ENCODE measurements at places on chromosomes 7 and 10.

GRCh38 chr7:25171071-25171470 is 46.0 kb upstream of the CYCS start:
- DNase-seq, result no peak

GRCh38 chr7:142762104-142762503 is 8.7 kb upstream of the PRSS2 start:
- DNase-seq, result no peak

DNA sequence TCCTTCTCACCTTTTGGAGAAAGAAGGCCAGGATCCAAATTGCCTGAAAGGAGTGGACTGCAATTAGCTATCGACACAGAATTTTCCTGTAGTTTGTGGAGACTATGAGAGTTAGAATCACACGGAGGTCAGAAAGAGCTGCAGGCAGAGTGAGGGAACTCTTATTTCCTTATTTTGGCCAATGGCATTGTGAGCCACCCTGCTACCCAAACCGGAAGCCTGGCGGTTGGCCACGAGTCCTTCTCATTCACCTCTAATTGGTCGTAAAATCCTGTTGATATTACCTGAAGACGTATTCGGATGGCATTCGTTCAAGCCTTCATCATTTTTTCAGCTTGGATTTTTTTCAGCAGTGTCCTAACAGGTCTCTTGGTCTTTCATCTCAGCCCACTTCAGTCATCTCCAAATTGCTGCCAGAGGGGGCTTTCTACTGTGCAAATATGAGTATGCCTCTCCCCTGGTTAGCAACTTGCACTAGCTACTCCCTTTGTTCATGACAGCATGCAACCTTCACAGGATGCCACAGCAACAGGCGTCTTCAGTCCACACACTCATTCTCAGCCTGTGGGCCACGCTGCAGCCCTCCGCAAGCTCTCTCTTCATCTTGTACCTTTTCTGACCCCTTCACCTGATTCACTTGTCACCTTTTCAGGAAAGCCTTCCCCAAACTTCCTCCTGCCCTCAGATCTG is 66.9 kb downstream of the GATA3 start:
- no peak for DNase-seq

- DNase-seq, result no peak
Measured at GRCh38 chr10:26407406-26407969, 30.7 kb upstream of the APBB1IP start.

GRCh38 chr7:35571611-35572240 is 123.2 kb downstream of the HERPUD2 start:
- DNase-seq, result peak; percentile 35

DNA sequence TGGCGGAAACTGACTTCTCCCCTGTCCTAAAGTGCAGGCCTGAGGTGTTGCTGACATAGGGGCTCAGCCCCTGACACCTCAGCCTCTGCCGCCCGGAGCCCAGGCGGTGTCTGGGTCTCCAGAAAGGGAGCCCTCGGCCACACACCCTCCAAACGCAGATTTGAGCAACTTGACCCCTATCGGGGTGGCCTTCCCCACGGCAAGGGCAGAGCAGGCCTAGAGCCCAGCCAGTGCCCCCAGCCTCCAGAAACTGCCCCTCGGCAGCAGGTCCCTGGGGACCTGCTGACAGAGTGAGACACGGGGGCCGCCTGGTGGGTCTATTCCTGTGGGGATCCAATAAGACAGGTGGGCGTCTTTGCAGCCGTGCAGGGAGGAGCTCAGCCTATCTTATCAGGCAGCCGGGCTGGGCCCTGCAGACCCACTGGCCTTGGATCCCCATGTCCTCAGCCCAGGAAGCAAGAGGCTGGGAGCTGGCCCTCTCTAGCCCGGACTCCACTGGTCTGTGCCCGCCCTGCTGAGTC is 11.0 kb downstream of the TMEM184A start:
- DNase-seq, result no peak

DNA sequence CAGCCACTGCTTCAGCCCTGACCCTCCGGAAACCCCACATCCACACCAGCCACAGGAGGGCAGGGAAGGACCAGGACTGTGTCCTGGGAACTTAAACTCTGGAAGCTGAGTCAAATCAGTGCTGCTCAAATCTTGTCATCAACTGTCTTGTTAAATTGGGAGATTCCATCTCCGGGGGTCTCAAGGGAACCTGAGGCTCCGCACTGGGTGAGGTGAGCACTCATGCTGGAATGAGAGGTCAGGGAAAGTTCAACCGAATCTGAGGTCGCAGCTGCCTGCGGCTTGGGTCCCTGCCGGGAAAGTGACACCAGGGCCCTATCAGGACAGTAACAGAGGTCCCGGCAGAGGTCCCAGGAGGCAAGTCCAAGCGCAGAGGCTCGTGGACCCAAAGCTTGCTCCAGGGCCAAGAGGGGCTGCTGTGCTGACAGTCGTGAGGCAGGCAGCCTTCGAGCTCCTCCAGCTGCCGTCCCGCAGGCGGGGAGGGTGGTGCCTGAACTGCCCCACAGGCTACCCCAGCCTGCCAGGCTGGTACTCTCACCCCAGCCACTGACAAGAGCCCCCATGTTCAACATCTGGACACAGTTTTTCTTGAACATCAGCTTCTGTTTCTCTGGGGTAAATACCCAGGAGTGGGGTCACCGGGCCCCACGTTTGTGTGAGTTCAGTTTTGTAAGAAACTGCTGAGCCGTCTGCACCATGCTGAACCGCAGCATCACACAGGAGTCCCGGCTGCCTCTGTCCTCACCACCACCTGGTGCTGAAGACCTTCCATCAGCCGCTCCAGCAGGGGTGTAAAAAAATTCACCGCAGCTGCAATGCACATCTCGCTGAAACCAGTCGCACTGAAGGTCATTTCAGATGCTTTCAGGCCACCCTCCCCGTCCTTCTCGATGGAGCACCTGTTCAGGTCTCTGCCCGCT is 101.0 kb downstream of the DIP2C start:
- no peak for DNase-seq

DNA sequence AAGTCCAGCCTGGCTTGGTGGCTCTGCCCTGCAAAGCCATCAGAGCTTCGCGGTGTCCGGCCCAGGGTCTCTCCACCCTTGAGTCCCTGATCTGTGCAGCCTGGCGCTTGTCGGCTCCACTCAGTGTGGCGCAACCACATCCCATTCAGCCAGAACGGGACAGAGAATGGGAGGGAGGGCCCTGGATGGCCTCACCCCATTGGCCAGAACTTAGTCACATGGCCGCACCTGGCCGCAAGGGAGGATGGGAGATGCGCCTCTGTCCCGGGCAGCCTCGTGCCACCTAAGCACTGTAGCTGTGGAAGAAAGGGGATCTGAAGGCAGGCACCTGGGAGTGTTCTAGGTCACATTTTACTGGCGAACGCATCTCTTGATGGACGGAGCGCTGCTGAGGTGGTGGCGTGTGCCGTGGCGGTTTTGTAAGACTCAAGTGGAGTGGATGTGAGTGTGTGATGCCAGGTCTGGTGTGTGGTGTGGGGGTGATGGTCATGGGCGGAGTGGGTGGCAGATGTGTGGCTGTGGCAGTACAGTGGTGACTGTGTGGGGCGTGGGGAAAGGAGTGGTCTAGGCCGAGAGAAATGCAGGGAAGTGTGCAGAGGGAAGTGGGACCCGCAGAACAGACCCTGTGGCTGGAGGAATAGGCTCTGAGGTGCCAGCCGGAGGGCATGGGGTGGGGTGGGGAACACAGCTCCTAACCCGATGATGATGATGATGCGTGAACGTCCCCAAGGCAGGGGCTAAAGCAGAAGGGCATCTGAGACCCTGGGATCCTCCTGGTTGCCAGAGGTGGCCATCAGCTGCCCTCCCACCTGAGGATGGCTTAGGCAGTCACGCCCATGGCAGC is 19.0 kb downstream of the CLEC2L start:
- DNase-seq, result no peak

- DNase-seq, result no peak
Measured at GRCh38 chr7:136637813-136638212, 230.6 kb upstream of the CHRM2 start.

DNA sequence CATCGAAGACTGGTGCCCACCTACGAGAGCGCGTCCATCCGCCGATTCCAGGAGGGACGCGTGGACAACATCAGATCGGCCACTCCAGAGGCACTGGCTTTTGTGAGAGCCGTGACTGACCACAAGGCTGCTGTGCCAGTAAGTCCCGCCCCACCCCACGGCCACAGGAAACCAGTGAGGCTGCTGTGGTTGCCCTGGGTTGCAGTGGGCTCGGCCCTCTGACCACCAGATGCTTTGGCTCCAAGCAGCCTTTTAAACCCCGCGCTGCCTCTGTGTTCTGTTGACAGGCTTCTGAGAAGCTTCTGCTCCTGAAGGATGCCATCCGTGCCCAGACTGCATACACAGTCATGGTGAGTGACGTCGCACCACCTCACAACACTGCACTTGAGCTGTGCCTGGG is 24.4 kb upstream of the C10orf53 start:
- DNase-seq, result no peak

- no peak for DNase-seq
Measured at GRCh38 chr7:130371046-130371445, 9.2 kb upstream of the CPA1 start.

GRCh38 chr10:34526758-34527730 is 288.1 kb downstream of the PARD3 start:
- DNase-seq, result no peak

DNA sequence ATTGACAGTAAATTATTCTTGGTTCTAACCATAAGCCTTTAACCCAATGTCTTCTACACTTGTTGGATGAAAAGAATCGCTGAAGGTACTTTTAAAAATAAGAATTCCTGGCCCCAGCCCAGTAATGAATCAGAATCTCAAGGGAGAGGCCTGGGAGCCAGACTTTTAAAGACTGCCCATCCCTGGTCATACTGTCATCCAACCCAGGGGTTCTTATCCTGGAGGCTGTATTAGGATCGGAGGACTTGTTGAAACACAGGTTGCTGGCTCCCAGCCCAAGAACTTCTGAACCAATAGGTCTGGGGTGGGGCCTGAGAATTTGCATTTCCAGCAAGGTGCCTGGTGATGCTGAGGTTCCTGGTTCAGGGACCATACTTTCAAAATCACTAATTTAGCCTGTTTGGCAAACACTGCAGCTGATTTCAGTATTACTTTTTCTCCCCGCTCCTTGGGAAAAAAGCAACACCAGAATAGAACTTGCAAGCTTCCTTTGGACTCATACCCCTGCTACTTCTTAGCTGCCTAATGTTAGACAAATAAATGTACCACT is 79.5 kb upstream of the FAM133B start:
- no peak for DNase-seq

DNA sequence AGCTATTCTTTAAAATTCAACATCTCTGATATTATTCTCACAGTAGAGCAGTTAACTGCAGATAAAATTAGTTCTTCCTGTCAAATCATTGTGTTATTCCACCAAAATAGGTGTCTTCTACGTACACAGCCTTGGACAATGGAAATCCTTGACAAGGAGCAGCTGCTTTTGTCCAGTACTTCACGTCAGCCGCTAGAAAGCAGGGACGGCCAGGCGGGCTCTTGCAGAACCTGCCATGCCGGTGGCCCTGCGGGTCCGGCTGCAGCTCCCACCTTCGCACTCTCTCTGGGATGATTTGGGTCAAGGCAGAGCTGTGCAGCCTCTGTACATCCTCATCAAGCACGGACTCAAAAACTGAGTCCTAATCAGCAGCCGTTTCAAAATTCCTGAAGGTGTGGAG is 2.2 kb upstream of the FOXI2 start:
- no peak for DNase-seq

GRCh38 chr10:11173042-11173441 is 155.4 kb downstream of the CELF2 start:
- no peak for DNase-seq

- no peak for DNase-seq
Measured at GRCh38 chr10:109953766-109954165, 30.5 kb upstream of the XPNPEP1 start.

- DNase-seq, result no peak
Measured at GRCh38 chr10:64089648-64090047, 568.4 kb downstream of the REEP3 start.

DNA sequence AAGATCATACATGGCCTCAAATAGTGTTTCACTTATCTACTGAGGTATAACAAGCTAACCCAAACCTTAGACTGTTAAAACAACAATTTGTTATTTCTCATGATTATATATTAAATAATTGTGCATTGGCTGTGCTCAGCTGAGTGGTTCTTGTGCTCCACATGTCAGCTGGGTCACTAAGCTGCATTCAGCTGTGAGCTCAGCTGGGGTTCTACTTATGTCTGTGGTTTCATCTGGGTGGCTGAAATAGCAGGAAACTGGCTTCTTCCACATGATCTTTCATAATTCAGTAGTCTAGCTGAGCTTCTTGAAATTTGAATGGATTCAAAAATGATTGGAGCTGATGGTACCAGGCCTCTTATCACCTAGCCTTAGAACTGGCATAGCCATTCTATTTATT is 181.8 kb upstream of the CSTF2T start:
- DNase-seq, result no peak

- DNase-seq, result no peak
Measured at GRCh38 chr10:98273057-98273850, 5.3 kb upstream of the LOXL4 start.

DNA sequence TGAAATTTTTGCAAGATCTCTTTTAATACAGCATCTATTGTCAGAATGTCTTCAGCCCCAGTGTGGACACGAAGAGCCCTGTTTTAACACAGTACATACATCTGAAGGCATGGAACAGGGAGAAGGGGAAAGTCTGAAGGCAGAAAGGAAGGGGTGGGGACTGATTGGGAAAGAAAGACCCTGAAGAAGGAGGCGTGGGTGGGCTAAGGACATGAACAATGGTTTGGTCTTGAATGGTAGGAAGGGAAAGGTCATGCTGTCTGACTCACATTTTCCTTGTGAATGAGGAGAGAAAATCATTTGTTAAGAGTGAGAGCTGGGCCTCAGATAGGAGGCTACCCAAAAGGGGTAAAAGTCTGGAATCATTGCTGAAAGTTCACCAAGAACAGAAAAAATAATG is 297.1 kb downstream of the GALNT17 start:
- DNase-seq, result no peak

GRCh38 chr10:3422282-3422681 is 249.7 kb upstream of the PITRM1 start:
- DNase-seq, result no peak

- no peak for DNase-seq
Measured at GRCh38 chr10:47169581-47169980, 130.4 kb upstream of the GDF10 start.

DNA sequence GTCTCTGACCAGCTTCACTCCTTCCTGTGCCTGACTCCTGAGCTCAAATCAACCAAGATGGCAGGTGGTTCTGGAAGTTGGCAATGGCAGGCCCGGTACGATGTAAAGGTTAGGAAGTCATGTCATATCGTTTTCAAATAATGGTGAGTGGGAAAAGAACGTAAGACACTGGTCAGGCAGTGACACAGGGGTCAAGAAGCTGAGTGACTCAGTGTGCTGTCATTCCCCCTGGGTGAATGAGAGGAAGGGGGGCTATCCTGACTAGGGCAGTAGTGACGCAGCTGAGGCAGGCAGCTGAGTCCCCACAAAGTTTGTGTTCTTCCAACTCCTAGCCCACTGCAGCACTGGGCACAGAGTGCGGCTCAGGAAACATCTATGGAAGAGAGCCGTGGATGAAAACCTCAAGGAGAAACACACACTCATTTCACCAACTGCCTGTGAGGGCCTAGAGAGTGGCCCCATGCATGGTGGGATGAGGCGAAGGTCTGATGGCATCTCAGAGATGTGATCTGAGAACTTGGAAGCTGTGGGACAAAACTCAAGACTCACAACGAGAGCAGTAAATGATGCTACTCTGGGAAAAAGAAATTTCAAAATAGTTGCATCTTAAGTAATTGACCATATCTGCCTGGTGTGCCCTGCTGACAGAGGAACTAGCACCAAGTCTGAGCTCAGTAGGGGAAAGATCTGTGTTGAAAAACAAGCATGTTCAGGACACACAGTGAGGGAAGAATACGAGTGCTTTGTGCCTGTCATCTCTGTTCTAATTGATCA is 23.2 kb downstream of the CREB3L2 start:
- no peak for DNase-seq

GRCh38 chr7:5681979-5682546 is 99.4 kb downstream of the RNF216 start:
- DNase-seq, result no peak

Data from WERI-Rb-1 (cell line).